ENCODE measurements at places on chromosomes 1 and 21. TPM values are rescaled to one million over a fixed set of nuclear protein-coding genes. Genes with fewer than 3 reads are reported as not detected.

CDK18 gene
- 0.94 TPM for total RNA-seq

PTPN7 gene
- total RNA-seq, result 51.7 TPM

PALMD gene
- not detected for total RNA-seq

RLF gene
- 76.4 TPM for total RNA-seq

CR1L gene
- total RNA-seq, result 0.21 TPM

FCRL6 gene
- total RNA-seq, result 15.2 TPM

KLHL12 gene
- total RNA-seq, result 19.3 TPM

PTPRU gene
- total RNA-seq, result 0.52 TPM

CCDC185 gene
- total RNA-seq, result not detected

SELL gene
- total RNA-seq, result 337 TPM

C8A gene
- total RNA-seq, result not detected

OR4F29 gene
- not detected for total RNA-seq

COL6A2 gene
- total RNA-seq, result 12.6 TPM

RPL5 gene
- total RNA-seq, result 1,966 TPM

XCL2 gene
- total RNA-seq, result 12.7 TPM

FMO1 gene
- total RNA-seq, result not detected

S100A7A gene
- not detected for total RNA-seq

RWDD3 gene
- total RNA-seq, result 13.7 TPM

FCRL1 gene
- 25.5 TPM for total RNA-seq

VCAM1 gene
- 0.42 TPM for total RNA-seq

C1orf116 gene
- 0.63 TPM for total RNA-seq

AMY1C gene
- not detected for total RNA-seq

FLAD1 gene
- total RNA-seq, result 11.3 TPM

MX1 gene
- total RNA-seq, result 77.8 TPM

HSD11B1 gene
- total RNA-seq, result 0.10 TPM

MIS18A gene
- 3.1 TPM for total RNA-seq

PTPRC gene
- total RNA-seq, result 1,024 TPM

UBE2U gene
- total RNA-seq, result not detected

MAN1C1 gene
- total RNA-seq, result 12.9 TPM

ADAMTS4 gene
- 0.21 TPM for total RNA-seq

LMOD1 gene
- total RNA-seq, result not detected

KIAA1614 gene
- total RNA-seq, result 2.0 TPM

Data from mononuclear cell (primary cell).